Gastroesophageal sphincter (tissue), 4 donors: ENCODE measurements at places on chromosomes 4 and X. TPM values are rescaled to one million over a fixed set of nuclear protein-coding genes. Genes with fewer than 3 reads are reported as not detected.

GRCh38 chrX:18449236-18449635 lies 23.8 kb downstream of the CDKL5 start:
- ATAC-seq = no peak

DNA sequence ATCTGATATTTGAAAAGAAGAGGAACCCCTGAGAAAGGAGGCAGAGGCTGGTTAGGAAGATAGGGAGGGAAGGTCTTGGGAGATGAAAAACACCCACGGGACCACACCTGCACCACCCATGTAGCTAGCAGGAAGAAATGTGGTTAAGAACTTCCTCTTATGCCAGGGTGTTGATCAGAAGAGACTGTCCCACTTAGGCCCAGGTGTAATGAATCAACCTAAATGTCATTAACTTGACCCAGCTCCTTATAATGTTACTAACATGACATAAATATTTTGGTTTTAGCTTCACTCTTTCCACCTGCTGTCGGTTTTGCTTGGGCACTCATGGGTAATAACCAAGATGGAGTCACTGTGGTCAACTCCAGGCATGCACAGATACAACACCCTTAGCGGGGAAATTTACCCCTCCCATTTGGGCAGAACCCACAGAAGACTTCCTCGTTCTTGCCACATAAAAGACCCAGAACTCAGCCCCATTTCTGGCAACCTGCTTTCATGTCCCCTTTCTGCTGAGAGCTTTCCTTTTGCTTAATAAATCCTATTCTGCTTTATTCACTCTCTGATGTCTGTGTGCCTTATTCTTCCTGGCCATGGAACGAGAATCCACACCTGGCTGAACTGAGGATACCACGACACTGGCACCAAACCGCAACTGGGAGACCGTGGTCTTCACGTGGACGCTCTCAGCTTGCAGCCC lies 46.8 kb downstream of the ZNF141 start:
- ATAC-seq = no peak

The BMP15 gene
- not detected for total RNA-seq

DNA sequence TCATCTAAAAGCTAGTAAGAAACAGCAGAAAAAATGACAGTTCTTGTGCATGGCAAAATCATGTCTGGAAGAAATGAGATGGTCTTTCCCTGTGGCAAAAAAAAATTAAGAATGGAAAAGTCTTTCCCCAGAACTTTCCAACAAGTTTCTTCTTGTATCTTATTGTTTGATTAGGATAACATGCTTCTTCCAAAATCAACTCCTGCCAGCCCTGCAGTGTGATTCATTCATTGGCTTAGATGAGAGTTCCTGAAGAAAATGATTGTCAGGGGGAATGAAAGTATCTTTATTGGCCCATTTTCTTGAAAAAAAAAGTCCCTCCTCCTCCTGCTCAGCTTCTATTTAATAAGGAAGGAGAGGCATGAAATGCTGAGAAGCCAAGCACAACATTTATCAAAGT lies 407.7 kb downstream of the ARAP2 start:
- no peak for ATAC-seq

DNA sequence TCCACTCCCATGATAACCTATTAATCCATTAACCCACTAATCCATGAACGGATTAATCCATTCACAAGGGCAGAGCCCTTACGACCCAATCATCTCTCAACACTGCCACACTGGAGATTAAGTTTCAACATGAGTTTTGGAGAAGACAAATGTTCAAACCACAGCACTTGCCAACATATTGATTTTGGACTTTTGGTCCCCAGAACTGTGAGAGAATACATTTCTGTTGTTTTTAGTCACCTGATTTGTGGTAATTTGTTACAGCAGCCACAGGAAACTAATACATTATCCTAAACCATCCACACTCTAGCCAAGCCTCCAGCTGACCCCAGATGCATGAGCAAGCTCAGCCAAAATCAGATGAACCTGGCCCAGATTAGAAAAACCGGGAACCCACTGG lies 22.4 kb downstream of the SEC24D start:
- ATAC-seq = no peak

The HSFX2 gene
- total RNA-seq = not detected

GRCh38 chr4:85029453-85029852 lies 63.0 kb upstream of the WDFY3 start:
- ATAC-seq = no peak

The VCX2 gene
- not detected for total RNA-seq

- ATAC-seq = no peak
Measured at GRCh38 chrX:2781698-2782097, 29.9 kb downstream of the XG start.

DNA sequence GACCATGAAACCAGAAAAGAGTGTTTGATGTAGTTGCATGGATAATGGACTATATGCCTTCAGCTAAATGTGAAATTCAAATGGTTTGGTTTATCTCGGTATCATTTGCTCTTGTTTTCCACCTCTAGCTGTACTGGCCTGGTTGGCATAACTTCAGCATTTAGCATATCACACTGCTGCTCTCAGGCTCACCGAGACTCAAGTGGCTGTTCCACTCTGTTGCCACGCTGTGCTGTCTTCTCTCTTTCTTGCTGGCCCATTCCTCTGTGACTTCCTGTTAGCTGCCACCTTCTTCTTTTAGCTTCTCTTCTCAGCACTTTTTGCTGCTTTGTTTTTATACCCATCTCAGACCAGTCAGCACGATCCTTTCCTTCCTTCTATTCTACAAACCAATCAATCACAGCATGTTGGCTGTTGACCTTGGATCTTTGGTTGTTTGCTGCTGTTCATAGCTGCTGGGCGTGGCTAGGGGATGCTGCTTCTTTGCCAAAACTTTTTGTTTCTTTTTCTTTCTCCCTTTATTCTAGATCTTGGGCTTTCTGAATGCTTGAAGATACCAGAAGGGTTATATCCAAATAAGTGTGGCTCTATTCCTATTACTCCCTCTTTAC lies 24.0 kb downstream of the INTS6L start:
- no peak for ATAC-seq

DNA sequence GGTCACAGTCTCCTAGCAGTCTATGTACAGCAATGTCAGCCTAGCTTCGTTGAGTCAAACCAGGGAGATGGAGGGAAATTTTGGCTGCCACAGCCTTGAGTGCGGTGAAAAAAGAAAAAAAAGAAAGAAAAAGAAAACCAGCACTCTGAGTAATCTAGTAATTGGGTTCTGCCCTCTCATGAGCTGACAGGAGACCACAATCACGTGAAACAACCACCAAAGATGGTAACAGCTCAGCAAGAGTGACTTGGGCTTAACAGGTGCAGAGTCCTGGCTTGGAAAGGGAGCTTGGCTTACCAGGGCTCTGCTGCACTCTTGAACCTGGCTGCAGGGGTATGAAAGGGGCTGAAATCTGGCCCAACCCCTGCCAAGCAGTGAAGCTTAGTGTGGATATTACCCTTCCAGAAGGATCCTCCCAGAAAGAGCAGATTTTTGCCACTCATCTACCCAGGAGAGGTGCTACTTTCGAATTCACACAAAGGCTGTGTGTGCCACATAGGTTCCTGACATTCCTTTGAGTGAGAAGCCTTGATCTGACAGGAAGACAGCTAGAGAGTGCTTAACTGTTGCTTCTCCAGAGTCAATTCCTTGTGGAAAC lies 350.3 kb downstream of the PTTG2 start:
- ATAC-seq = no peak
